ENCODE measurements at places on chromosomes 1 and 21. TPM values are rescaled to one million over a fixed set of nuclear protein-coding genes. Genes with fewer than 3 reads are reported as not detected.
A peak's percentile ranks its signal among the peaks of the same experiment; 100 is the strongest.

ANKRD35 gene
- polyA plus RNA-seq = 1.4 TPM

XCL1 gene
- polyA plus RNA-seq = not detected

DNA sequence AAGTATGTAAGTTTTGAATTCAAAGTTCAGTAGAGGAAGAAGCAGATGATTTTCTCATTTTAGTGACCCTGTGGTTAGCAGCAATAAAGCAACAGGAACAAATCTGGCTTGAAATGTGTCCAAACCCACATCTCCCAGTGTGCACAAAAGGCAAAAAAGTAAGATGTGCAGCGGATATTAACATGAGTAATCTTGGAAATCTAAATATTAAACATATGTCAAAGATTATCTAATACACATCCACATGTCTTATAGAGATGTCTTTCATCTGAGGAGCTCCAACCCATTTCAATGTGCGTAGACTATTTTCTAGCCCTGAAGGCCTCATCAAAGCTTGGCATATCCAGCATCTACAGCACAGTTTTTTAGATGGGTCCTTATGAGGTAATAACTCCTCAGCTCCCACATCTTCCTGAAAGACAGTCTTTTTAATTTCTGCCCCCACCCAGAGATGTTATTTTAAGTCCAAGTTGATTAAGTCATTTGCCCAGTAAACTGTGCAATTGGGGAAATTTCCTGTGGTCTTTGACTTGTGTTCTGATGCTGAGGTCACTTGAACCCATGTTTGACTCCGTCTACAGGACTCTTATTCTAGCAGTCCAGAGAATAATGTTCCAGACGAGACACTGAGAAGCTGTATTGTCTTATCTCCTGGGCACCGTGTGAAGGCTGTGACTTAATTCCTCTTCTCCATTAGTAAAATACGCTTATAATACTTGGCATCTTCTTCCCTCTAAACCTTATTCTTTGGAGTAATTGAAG lies 73.7 kb downstream of the LMO4 start:
- peak; percentile 40 for DNase-seq

DNA sequence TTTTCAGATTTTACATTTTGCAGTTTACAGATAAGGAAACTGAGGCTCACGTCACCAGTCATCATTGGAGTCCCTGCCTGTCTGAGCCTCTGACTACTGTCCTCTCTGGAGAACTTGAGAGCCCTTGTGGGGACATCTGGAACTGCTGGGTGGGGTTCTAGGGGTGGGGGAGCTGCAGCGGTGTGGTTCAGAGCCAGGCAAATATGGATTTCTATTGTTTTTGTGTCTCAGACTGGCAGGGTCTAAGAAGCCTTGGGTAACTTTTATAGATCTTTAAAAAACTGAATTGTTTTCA lies 46.9 kb downstream of the IER5 start:
- no peak for DNase-seq

AGMAT gene
- 1.2 TPM for polyA plus RNA-seq

LCE1E gene
- not detected for polyA plus RNA-seq

GRCh38 chr21:15057285-15057684 lies 7.5 kb downstream of the NRIP1 start:
- DNase-seq = no peak

CELA2B gene
- polyA plus RNA-seq = not detected

DNA sequence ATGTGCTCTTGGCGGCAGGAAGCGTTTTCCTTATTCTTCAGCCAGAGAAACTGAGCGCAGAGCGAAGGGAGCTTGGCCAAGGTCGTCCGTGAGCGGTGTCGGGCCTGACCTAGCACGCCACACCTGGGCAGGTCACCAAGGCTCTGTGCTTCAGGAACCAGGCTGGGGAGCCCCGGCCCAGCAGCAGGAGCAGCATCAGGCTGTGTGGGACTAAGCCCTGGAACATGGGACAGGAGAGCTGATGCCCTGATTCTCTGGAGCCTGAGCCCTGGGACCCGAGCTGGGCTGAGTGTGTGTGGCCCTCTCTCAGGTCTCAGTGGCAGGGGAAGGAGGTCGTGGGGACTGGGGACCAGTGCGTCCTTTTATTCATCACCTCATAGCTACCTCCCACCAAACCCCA lies 65.2 kb upstream of the ABCG1 start:
- no peak for DNase-seq

DNA sequence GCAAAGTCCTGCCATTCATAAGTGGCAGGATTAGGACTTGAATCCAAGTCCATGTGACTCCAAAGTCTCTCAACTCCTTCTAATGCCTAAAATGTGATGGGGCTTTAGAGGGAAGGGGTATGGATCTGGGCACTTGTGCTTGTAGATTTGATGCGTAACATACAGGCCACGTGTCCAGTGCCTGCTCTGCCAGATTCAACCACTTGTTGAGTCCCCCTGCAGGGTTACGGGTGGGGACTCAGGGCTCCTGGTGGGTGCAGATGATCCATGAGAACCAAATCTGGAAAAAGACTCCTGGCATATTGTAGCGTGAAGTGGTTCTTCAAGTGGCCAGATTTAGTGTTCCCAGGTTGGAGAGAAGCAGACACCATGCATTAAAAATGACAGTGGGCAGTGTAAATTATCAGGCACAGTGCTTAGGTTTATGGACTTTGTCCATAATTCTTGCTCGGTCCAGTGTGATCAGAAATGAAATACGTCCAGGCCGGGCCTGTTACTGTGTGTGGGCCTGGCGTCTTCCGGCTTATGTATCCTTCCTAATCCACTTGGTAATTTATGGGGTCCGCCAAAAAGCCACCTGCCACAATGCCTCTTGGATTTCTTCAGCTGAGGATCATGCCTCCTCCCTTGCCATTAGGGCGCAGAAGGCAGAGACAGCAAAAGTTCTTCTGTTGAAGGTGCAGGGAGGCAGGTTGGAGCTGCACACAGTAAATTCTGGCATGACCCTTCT lies 51.2 kb upstream of the LRP8 start:
- DNase-seq = no peak

- no peak for DNase-seq
Observed at GRCh38 chr1:190436615-190437014, 41.0 kb downstream of the BRINP3 start.
